ENCODE measurements at places on chromosomes 6 and 20.

DNA sequence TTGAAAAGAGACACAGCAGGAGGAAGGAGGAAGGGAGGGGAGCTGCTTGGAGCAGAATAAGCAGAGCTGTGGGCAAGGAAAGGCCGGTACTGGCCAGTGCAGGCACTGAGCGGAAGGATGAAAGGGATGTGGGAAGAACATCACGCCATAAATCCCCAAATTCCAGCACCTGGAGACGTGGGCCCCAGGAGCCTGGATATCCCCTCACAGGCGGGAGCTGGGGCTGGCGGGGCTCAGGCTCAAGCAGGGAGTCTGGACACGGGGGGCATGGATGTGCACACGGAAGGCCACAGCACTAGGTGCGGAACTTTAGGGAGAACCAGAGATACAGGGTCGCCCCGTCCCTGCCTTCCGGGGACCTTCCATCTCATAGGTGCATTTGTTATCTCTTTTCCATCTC, 7.5 kb upstream of the RPP40 start:
- no peak for DNase-seq

DNA sequence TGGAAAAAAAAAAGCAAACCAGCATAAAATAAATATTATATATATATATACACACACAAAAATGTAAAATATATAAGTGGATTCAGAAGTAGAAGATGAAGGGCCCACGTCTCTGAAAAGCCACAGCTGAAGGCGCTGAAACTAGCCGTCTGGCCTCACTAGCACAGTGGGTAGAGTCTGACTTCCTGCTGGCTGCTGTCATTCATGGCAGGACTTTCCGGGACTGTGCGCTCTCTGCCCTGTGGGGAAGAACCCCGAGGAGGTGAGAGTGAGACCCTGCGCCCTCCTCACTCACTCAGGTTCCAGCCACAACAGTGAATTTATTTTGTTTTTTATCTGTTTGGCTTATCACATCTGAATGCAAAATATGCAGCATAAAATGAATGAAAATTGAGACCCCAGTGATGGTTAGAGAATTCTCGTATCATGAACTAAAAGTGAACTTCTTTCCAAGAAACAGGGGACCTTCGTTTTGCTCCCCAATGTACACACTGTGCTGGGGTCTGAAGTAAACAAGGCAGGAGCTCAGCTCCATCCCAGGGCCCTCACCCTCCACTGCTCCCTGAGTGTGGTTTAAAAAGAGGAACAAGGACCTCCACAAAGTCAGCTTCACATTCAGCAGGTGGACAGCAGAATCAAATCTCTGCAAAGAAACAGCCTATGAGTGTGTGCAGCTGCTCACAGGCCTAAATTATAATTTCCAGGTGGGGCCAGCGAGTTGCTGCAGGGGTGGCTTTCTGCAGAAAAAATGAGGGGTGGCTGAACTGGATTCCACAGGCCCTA, 1.3 kb upstream of the RAMACL start:
- DNase-seq = no peak

DNA sequence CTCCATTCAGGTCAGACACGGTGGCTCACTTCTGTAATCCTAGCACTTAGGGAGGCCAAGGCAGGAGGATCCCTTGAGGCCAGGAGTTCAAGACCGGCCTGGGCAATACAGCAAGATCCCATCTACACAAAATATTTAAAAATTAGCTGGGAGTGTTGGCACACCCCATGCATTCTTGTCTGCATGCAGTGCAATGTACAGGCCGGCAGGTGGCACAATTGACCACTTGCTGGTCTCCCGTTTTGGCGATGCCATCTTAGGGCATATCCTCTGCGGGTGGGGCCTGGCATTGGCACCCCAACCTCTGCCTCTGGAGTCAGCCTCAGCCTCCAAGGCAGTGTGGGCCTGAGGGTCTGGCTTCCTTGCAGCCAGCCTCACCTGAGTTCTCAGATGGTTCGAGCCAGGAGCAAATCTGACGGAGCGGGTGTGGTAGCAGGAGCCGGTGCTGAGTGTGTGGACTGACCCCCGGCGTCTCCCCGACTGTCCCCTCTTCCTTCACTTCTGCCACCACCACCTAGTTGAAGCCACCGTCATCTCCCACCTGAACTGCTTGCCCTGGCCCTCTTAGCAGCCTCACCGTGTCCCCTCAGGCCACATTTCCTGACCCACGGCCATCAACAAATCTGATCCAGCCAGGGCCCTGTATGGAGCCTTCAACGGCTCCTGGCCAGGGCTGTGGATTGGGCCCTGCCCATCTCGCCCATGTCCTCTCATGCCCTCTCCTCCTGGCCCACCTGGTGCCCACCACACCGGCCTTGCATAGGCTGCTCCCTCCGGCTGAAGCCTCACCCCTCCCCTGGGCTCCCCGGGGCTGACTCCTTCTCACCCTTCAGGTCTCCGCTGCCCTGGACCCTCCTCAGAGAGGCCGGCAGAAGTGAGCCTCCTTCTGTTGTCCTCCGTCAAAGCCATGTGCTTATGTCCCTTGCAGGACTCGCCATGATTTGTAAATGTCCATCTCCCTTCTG, 44.0 kb downstream of the EFCAB8 start:
- peak; percentile 78 for DNase-seq

DNA sequence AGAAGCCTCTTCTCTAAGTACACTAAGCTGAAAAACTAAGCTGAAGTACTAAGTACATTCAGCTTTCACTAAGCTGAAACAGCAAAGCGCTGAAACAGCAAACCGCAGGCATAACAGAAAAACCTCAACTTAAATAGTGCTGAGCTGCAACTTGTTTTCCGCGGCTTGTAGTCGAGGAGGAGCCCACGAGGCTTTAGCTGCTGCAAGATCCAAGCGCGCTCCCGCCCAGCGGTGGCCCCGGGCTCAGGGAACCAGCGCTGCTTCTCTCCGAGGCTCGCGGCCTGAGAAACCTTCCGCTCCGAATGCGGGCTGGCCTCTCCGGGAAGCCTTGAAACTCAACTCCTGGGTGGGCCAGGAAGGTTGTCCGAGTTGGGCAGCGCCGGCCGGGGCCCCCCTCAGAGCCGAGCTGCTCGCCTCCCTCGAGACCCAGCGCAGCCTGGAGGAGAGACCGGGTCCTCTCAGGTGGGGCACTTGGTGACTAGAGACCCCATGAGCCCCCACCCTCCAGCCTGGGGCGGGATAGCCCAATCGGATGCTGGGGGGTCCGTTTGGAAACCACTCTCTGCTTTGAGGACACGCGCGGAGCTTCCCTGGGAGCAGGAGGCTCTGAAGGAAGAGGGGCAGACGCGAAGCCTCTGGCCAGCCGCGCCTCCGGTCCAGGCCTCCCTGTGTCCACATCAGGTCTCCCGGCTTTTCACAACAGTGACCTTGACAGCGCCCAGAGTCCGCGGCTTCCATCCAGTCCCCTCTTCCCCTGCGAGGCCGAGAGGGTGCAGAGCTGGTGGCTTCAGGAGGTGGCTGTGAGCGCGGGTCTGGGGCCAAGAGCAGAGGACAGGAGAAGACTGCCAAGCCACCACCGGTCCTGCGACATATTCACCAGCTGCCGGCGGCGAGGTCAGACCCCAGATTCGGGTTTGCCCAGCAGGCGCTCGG, 38.1 kb upstream of the HLA-E start:
- DNase-seq = peak; percentile 78

DNA sequence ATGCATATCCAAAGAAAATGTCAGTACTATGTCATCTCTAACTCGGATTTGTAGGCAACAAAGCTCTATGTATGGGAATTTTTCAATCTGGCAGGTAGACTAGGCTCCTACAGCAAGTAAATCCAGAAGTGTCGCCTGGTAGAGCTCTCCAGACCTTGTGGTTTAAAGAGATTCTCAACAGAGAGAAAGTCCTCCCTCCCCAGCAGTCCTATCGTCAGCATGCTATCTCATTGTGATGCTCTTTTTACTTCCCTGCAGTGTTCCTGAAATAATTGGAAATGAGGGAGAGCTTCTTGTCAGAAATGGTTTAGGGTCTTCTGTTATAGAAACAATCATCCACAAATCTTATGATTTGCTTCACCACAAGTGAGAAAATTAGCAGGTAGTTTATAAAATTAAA, 395.4 kb downstream of the FRK start:
- DNase-seq = no peak

DNA sequence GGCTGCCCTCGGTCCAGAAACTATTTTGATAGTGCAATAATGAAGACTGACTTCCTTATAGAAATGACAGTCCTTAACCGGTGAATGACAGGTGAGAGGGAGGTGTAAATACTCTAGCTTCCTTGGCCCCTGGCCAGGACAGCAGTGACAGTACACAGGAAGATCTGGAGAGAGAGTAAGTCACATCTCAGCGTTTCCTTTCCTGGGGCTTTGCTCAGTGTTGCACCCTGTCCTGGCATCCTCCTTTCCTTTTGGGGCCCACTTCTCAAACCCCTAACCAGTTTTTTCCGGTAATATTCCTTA, 336.9 kb downstream of the CD83 start:
- DNase-seq = peak; percentile 40

GRCh38 chr6:5435449-5435848, 174.1 kb downstream of the FARS2 start:
- DNase-seq = no peak

DNA sequence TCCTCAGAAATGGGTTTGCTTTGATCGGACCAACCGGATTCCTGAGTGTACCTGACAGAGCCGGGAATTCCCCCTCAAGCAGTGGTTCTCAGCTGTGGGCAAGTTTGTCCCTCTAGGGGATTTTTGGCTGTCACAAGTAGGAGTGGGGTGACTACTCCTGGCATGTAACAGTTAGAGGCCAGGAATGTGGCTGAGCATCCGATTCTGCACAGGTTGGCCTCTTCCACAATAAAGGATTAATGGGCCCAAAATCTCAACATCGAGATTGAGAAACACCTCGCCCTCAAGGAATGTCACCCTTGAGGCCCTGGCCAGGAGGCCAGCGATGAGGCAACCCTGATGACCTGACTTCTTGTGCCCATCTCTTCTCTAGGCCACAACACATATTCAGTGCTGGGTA, 7.9 kb downstream of the AGPAT4 start:
- DNase-seq = no peak

- DNase-seq = no peak
Measured at GRCh38 chr6:121504227-121504626, 68.8 kb downstream of the GJA1 start.

- peak; percentile 35 for DNase-seq
Measured at GRCh38 chr6:83057705-83058321, 7.8 kb downstream of the UBE3D start.

GRCh38 chr20:2812189-2812588, 2.6 kb upstream of the C20orf141 start:
- no peak for DNase-seq

DNA sequence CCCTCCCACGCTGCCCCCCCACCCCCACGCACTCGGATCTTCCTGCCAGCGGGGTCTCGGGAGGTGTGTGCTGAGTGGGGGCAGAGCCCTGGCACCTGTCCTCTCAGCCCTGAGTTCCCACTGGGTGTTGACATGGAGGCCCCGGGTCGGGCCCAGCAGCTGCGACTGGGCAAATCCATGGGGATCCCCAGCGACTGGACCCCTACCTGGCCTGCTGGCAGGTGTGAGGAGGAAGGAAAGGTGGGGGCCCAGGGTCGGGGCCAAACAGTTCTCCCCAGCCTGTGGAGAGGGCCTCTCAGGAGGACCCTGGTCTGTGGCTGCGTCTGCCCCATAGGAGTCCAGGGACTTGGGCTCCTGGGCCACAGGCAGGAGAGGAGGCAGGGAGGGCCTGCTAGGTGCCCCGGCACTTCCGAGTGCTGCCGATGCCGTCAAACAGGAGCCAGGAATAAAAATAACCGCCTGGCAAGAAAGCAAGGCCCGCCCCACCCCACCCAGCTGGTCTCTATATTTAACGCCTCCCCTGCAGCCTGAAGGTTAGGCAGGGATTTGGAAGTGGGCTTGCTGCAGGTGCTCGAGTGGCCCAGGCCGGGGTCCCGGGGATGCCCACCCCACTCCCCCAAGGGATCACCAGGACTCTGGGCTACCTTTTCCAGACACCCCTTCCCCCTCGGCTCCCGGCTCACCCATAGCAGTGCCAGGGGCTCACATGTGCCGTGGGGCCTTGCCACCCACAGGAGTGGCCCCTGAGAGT, 1.4 kb upstream of the EEF1A2 start:
- DNase-seq = no peak

- DNase-seq = no peak
Measured at GRCh38 chr6:106252687-106253086, 72.9 kb downstream of the ATG5 start.

Measured in activated CD4-positive, alpha-beta T cell treated with anti-CD3 and anti-CD28 coated beads, Interleukin-2, amount 10 ng/mL, durations not matched to agents 7 days and 5 days (primary cell).